ENCODE measurements at places on chromosomes 2 and 18.

DNA sequence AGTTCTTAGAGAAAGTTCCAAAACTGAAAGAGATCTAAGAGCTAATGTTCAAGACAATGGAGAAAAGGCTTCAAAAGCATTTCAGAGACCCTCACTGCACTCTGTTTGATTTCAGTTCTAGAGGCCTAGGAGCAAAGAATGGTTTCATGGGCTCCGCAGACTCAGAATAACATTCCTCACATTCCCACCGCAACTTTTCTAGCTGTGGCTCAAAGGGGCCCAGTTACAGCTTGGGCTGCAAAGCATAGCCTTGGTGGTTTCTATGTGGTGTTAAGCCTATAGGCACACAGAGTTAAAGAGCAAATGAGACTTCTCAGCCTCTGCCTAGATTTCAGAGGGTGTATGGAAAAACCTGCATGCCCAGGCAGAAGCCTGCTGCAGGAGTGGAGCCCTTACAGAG lies 73.0 kb downstream of the FSIP2 start:
- no peak for DNase-seq

- DNase-seq: no peak
Measured at GRCh38 chr2:98702127-98702802, 28.7 kb downstream of the MGAT4A start.

GRCh38 chr2:109322111-109322510 lies 193.1 kb downstream of the SH3RF3 start:
- peak; percentile 87 for DNase-seq

DNA sequence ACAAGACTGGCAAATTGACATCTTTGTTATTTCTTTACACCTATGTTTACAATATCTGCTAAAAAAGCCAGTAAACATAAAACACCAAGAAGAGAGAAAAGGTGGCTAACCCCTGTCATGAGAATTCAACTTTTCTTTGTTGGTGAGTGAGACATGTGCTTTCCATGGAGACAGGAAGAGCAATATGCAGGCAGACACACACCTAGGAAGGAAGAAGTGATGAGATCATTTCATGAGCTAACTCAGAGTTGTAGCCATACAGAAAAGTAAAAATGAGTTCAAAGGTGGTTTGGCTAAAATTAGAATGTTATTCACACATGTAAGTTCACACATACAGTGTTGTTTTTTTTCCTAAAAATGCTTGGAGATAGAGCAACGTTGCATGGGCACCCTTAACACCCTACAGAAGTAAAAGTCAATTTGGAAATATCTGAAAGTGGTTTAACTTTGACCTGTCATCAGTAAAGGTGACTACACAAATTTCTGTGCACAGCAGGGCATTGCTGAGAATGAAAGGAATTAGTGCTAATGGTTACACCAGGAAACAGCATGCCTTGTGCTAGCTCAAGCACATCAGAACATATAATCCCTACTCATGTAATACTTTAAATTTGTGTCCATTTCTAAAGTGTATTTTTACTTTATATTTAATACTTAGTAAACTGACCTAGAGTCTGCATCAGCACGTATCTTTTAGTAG lies 557.6 kb downstream of the CBLN2 start:
- DNase-seq: no peak

- DNase-seq: no peak
Measured at GRCh38 chr18:32373995-32374394, 96.7 kb downstream of the GAREM1 start.

- DNase-seq: no peak
Measured at GRCh38 chr2:232309592-232309991, 69.0 kb upstream of the ALPP start.

- DNase-seq: peak; percentile 3
Measured at GRCh38 chr2:228763379-228763981, 507.6 kb downstream of the PID1 start.

GRCh38 chr2:43224571-43225092 lies 1.8 kb downstream of the ZFP36L2 start:
- no peak for DNase-seq

DNA sequence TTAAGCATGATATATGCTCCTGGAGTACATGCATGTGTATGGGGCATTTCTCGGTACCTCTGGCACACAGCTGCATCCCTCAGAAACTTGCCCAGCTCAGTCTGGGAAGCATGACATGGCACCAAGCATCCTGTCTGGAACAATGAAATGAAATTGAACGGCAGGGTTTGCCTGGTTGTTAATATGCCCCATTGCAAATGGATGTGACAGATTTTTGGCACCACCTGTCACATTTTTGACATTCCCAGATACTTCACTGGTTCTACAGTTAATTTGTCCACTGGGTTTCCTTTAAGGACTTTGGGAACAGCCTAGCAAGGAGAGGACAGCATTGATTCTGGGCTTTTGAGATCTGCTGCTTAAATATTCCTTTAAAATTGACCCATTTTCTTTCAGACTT lies 305.8 kb downstream of the TSN start:
- no peak for DNase-seq

DNA sequence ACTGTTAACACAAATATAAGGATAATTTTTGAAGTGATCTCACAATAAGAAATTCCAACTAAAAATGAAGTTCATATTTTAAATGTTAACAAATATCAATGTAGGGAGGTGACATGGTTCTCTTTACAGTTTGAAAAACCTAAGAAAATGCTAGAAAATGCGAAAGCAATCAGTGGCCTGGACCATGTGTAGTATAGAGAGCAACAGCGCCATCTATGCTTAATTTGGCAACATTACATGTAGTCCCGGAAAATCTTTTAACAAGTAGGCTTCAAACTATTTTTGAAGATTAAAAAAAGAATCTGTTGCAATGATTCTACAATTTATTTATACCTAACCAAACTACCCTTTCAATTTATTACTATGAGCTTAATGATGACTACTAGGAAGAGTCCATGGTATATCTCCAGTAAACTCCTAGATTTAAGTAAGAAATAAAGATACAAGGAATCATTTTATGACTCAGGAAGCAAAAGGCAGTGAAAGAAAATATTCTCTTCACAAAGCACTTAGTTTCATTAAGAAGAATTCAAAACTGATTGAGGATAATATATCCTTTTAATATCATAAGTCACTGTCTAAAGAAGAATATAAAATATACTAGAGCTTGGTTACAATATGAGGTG lies 33.3 kb downstream of the NDUFA10 start:
- DNase-seq: peak; percentile 65

DNA sequence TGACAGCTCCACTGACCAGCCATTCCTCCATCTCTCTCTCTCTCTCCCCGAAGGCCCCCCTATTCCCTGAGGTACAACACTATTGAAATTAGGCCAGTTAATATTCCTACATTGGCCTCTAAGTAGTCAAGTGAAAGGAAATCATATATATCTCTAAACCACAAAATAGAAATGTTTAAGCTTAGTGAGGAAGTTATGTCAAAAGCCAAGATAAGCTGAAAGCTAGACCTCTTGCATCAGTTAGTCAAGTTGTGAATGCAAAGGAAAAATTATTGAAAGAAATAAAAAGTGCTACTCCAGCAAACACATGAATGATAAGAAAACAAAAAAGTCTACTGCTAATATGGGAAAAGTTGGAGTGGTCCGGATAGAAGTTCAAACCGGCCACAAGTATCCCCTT lies 301.3 kb upstream of the RBMS1 start:
- no peak for DNase-seq

DNA sequence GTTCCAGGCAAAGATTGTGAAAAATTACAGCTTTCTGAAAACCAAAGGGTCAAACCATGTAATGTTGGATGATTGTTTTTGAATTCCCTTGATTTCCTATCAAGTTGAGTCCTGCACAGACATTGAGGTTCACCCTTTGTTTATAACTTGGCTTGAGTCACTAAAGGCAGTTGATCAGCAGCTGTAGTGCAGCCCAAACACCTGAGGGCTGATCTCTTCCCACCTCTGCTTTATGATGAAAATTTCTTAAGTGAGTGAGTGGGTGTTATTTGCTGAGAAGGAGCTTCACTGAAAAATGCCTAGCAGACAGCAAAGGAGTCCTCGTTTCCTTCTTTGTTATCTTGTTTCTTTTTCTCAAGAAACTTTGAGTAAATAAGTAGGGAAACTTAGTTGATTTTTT lies 31.9 kb upstream of the BMPR2 start:
- no peak for DNase-seq

GRCh38 chr18:55869556-55870501 lies 281.8 kb upstream of the TCF4 start:
- no peak for DNase-seq

DNA sequence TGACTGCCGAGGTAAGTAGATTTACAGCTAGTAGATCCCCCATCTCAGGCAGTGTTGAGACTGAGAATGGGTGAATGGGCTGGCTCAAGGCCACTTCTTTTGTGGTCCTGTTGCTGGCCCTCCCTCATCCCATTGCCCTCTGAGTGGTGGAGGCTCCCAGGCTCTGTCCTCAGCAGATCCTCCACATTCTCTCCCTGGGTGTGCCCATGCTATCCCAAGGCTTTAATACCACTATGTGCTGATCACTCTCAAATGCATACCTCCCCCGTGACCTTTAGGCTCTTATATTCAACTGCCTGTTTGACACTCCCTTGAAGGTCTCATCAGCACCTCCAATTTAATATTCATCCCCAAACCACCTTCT lies 271.8 kb downstream of the GLI2 start:
- DNase-seq: no peak

DNA sequence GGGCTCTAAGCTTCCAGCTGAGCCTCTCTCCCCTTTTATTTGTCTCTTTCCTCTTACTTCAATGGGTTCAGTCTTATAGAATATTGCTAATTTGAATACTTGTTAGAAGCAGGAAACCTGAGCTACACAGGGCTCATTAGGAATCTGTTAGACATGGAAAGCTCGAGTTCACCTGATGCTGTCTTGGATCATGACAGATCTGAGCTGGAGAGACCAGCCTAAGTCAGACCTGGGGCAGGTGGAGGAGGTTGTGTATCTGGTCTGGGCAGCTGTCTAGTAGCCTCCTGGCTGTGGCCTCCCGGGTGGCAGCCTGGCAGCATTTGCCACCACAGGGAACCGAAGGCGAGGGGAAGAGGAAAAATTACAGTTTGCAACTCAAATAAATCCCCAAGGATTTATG lies 185.9 kb downstream of the ICOS start:
- no peak for DNase-seq

GRCh38 chr2:180979749-180980105 lies 678 bp upstream of the UBE2E3 start:
- no peak for DNase-seq

DNA sequence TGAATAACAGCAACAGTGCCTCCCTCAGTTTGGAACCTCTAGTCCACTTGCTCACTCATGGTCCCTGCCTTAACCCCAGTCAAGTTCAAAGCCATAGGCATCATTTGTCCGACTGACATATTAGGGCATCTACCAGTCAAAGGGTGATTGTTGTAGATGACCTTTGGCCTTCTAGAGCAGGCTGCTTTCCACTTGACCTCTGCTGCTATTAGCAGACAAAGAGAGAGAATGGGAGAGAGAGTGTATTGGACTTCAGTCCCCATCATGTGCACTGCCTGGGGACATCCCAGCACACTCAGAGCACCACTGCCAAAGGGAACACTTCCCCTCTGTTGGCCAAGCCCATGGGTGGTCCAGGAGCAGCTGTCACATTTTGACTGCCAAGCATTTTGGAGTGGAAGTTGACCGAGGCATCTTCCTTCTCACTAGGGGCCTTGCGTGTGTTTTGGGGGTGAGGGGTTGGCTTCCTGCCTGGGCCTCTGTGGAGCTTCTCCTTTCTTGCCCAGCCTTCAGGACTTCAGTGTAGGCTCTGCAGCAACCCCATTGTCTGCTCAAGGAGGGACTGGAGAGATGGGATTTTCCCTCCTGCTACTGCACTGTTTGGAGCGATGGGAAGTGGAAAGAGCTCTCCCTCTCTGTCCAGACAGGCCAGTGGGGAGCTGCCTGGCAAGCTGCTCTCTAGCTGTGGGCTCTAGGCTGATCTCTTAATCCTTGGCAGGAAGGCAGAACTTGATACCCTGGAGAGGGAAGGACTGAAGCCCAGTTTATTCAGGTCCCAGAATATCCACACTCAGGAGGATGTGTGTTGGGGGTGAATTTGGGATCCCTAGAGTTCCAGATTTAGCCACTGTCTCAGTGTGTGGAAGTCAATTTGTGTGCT lies 68.1 kb downstream of the TMEM247 start:
- DNase-seq: no peak

- DNase-seq: no peak
Measured at GRCh38 chr18:22547807-22548561, 130.3 kb upstream of the CTAGE1 start.

GRCh38 chr2:146572598-146572997 lies 1272.2 kb upstream of the ACVR2A start:
- no peak for DNase-seq

DNA sequence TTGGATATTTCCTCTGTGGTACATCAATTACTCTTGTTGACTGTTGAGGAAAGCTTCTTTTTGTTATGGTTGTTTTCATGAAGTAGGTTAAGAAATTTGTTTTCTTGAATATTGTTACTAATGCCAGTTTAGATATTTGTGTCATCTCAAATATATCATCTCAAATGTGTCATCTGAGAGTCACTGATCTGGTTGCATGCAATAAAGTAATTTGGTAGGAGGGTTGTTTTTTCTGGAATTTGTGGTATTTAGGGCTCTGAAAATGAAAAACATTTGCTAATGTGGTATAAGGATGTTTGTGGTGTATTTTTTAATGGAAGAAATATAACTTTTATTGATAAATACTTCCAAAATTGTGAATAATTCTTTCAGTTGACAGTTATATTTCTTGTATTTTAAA lies 117.7 kb downstream of the GREB1L start:
- no peak for DNase-seq

- DNase-seq: no peak
Measured at GRCh38 chr2:205193836-205194228, 488.5 kb upstream of the NRP2 start.

- no peak for DNase-seq
Measured at GRCh38 chr2:128346291-128347170, 27.9 kb upstream of the HS6ST1 start.

DNA sequence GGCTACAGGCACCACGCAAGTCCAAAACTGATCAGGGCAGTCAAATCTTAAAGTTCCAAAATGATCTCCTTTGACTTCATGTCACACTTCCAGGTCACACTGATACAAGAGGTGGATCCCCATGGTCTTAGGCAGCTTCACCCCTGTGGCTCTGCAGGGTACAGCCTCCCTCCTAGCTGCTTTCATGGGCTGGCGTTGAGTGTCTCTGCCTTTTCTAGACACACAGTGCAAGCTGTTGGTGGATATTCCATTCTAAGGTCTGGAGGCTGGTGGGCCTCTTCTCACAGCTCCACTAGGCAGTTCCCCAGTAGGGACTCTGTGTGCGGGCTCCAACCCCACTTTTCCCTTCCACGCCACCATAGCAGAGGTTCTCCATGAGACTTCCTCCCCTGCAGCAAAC lies 838.2 kb upstream of the CHAC2 start:
- no peak for DNase-seq

DNA sequence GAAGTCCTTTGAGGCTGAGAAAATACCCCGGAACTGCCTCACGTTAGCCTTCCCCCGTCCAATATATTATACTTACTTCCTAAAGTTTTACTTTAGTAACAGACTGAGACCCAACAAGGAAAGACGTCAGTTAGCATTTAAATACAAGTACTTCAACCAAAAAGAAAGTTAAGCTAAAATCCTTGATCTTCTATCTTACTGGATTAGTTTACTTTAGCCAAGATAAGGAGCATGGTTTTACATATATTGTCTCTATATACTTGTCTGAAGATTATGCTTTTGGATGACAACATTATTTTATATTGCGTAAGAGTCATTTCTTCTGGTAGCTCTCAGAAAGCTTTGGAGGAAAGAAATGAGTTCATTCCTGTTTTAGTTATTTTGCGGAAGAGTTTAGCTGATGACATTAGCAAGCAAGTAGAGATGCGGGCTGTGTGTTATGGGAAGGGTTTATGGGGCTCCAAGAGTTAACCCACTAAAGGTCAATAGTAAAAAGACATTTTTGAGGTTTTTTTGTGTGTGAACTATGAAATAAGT lies 532.9 kb downstream of the ZNF516 start:
- no peak for DNase-seq
